Activated CD8-positive, alpha-beta memory T cell treated with anti-CD3 and anti-CD28 coated beads for 4 hours (primary cell): ENCODE measurements at places on chromosomes 3 and 15.

DNA sequence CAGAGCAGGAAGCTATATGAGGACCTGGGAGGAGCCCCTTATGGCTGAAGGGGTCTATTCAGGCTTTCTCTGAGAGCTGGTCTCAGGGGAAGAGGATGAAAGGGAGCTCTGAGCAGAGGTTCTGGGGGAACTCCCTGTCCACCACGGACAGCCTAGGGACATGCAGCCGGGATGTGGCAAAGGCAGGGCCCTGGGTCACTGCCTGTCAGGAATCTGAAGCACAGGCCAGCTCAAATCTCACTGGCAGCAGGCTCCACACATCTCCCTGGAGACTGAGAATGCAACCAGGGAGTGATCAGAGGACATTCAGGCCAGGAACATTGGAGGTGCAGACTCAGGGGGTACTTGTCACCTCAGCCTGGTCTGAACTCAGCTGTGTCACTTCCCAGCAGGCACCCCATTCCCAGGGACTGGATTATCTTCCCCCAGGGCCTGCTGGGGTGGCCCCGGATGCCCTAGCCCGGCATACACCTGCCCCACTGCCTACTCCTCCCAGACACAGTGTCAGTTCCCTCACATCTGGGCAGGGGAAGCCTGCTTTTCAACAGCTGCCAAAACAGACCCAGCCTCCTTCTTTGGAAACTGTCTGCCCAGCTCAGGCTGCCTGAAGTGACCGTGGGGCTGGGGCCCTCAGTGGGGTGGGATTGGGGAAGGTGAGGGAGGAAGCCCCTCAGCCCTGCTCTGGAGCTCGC lies 18.3 kb upstream of the SEMA3F start:
- DNase-seq = no peak

DNA sequence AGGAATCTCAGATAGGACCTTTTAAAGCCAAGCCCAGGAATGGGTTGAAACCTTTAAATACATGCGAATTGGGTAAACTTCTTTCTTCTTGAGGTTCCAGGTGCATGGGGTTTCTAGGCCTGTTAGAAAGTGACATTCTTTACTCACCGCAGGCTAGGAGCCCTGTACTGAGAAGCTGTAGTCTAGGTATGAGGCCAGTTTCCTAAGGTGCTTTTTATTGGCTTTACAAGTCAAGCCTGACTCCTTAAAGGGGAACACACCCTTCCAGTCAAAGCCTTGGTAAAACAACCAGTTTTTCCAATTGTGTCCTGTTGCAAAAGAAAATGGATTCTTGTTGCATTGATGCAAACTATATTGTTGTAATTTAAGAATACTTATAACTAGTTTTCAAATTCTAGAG lies 76.1 kb upstream of the ATP11B start:
- DNase-seq = no peak

DNA sequence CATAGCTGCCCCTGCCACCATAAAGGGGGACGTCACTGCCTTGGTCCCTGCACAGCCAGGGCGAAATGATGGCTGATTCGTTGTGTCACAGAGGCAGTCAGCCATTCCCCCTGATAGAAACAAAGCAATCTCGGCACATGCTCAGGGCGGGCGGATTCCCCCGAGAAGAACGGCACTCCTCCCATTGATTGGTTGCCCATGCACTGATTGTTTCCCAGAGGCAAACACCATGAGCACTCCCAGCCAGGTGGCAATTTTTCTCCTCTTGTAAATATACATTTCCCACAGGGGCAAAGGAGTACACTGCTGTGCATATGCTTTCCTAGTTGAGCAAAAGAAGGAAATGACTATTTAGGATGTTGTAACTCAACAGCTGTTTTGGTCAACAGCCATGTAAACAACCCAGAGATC lies 56.5 kb downstream of the KY start:
- no peak for DNase-seq

- DNase-seq = no peak
Measured at GRCh38 chr15:39434751-39435238, 146.1 kb upstream of the THBS1 start.

- DNase-seq = no peak
Measured at GRCh38 chr3:56790016-56790821, 11.5 kb downstream of the ARHGEF3 start.

DNA sequence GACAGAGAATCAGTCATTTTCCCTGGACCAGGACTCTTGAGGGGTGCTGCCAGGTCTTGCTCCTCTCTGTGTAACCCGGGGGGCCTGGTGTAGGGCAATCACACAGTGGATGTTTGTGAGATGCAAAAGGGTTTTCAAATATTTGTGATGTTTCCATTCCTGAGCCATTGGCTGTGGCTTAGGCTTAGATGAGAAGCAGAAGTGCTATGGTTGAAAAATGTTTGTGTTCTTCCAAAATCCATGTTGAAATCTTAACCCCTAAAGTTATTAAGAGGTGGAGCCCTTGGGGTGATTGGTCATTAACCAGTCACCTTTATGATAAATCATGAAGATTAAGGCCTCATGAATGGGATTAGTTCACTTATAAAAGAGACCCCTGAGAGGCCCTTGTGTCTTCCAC lies 36.5 kb downstream of the CORO2B start:
- DNase-seq = no peak

GRCh38 chr15:63244399-63244798 lies 33.0 kb upstream of the APH1B start:
- no peak for DNase-seq

GRCh38 chr3:58173029-58173668 lies 37.6 kb downstream of the DNASE1L3 start:
- no peak for DNase-seq

DNA sequence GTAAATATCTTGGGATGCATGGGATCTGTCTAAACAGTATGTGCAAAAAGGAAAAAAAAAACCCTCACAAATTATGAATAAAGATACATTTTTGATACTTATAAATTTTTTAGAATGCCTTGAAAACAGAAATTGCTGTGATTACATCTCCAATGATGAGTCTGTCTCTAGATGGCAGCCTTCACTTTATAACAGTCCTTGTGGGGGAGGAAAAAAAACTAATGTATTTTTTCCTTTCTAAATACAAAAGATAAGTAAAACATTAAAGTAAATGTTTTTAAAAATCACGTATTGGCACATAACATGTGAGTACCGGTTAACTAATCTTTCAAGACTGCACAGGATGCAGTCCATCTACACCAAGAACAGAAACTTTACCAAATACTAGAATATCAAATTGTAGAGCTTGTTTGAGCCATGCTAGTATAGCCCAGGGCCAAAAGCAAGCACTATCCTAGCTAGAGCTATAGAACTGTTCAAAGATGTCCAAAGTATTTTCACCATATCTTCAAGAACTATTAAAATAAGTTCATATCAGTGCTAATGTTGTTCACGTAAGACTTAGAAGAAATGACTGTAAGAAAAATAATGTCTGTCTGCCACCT lies 206.4 kb downstream of the STAG1 start:
- no peak for DNase-seq

- DNase-seq = no peak
Measured at GRCh38 chr3:185766329-185767001, 58.4 kb downstream of the IGF2BP2 start.

DNA sequence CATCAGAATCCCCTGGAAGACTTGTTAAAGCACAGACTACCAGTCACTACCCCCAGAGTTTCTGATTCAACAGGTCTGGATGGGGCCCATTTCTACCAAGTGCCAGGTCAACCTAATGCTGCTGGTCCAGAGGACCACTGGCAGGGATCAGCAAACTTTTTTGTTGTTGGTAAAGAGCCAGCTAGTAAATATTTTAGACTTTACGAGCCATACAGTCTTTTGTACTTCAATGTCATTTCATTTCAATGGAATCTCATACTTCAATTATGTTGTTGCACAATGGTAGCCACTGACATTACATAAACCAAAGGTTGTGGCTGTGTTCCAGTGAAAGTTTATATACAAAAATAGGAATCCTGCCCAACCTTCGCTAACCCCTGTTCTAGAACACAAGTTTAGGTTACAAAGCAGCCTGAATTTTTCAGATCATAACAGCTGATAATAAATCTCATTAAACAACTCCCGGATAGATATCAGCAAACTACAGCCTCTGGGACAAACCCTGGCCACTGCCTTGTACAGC lies 28.7 kb downstream of the ULK4 start:
- DNase-seq = no peak

- no peak for DNase-seq
Measured at GRCh38 chr3:144663456-144664436, 692.1 kb downstream of the DIPK2A start.

DNA sequence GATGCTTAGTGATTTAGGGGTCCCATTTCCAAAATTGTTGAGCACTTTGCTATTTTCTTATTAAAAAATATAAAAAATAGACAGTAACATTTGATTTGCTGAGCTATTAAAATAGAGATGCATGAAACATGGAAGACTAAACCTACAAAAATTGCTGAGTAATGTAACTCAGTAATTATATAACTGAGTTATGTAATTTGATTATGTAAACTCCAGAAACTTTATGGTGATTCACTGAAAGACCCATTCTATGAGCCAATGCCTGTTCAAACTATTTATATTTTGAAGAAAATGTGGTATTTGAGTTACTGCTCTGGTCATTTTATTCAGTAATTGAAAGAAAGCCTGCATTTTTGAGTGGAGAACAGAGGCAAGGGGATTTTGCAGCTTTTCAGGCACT lies 1221.5 kb upstream of the ALCAM start:
- no peak for DNase-seq

DNA sequence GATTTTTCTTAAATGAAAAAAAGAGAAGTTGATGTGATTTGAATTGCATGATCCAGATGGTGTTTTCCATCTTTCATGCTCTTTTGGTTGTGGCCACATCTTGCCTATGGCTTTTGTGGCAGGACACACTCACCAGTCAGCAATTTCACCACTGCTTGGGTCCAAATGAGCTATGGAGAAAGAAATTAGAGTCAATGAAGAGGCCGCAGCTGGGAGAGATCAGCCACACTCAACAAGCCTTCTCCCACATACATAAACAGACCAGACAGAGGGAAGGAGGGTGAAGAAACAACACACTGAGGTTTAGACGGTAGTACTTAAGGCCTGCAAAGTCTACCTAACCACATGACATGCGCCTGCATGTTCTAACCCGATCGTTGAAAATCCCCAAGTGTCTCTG lies 110.7 kb upstream of the CDIN1 start:
- DNase-seq = no peak

- no peak for DNase-seq
Measured at GRCh38 chr3:187104933-187105332, 34.4 kb downstream of the RPL39L start.

GRCh38 chr15:54289590-54290136 lies 311.4 kb downstream of the UNC13C start:
- no peak for DNase-seq

- no peak for DNase-seq
Measured at GRCh38 chr3:32733631-32734229, 48.7 kb downstream of the CNOT10 start.

GRCh38 chr3:150749255-150749654 lies 13.7 kb downstream of the SIAH2 start:
- DNase-seq = no peak

GRCh38 chr3:63921741-63922482 lies 9.7 kb upstream of the SCAANT1 start:
- no peak for DNase-seq

- DNase-seq = no peak
Measured at GRCh38 chr3:46471371-46471914, 6.7 kb upstream of the LTF start.

DNA sequence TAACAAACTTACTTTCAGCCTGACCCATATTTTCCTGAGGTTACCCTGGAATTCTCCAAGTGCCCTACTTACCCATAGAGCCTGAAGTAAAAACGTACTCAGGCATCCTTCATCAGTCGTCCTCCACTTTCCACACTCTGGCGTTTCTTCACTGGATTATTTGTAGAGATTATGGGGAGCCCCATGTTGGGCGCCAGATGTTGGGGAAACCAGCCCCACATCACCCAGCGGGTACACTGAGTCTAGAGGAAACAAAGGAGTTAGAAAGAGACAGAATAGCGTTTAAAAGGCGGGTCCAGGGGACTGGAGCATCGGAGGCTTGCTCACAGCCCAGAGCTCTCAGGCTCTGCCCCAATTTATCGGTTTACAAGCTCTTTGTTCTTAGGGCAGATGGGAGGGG lies 9.7 kb upstream of the SLC28A2 start:
- no peak for DNase-seq

- DNase-seq = no peak
Measured at GRCh38 chr3:4846543-4846942, 132.7 kb upstream of the BHLHE40 start.

- DNase-seq = no peak
Measured at GRCh38 chr3:138578141-138578540, 15.9 kb downstream of the CEP70 start.

GRCh38 chr3:182240474-182240873 lies 528.7 kb downstream of the SOX2 start:
- no peak for DNase-seq

GRCh38 chr3:69137005-69137404 lies 14.6 kb upstream of the LMOD3 start:
- no peak for DNase-seq

- no peak for DNase-seq
Measured at GRCh38 chr3:184737641-184738505, 26.0 kb upstream of the MAGEF1 start.

DNA sequence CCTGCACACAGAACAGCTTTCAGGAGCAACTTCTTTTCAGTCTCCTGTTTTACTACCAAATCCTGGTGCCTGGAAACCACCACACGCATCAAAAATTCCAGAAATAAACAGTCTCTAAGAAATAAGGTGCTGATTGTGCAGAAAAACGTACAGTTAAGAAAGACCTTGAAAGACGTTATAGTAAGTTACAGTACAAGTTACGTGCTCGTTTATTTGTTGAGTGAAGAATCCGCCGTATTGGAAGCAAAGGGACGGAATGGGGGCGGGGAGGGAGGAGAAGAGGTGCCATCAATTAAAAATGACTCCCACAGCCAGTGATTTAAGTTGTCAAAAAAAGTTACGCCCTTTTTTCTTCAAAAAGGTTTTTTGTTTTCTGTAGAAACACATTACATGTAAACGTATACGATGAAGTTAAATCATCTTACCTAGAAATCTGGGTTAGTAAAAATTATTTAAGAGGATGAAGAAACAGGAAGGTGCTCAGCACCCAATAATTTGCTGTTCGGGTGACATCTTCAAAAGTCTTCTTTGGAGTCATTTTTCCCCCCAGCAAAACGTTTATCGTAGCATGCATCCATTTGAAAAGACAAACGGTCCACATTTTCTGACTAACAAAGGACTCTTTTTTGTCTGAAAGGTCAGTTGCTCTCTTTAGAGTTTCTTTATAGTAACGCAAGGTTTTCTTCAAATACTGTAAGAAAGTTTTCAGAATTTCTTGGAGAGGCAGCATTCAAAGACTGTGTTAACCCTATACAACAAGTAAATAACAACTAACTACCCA lies 782 bp upstream of the UACA start:
- no peak for DNase-seq
